ENCODE measurements at places on chromosomes 16 and 17.

DNA sequence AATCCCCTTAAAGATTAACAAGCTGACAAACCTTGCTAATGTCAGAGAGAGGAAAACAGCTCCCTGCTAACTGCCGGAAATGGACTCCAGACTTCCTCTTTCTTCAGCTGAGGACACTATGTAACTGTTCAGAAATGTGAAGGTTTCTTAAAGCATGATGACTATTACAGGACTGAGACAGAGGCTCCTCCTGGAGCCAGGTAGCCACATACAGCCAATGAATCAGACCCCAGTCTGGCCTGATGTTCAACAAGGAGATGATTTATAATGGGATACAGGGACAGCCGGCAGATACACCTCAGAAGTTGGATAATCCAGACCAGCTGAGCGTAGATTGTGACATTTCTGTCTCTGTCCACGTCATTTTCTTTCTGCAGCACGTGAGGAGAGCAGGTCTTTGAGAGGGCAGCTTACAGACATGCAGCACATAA lies 216.2 kb downstream of the HS3ST3A1 start:
- DNase-seq: no peak

DNA sequence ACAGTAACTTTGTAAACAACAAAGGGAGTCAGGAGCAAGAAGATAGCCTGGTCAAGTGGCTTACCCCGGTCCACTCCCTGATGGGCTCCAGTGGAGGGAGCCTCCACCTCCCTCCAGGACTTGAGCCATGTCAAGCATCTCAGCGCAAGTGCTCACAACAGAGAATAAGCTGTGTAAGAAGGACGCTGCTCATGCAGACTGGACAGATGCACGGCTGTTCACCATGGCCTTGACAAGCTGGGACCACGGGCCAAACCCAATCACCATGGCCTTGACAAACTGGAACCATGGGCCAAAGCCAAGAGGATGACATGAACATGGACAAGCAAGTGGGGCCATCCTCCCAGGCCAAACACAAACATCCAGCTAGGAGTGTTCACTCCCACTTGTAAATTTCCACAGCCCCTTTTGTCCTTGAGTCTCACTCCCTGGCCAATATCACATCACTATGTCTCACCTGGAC lies 3.4 kb upstream of the PITPNM3 start:
- no peak for DNase-seq

- no peak for DNase-seq
Observed at GRCh38 chr16:28569021-28569420, 15.3 kb downstream of the SGF29 start.

DNA sequence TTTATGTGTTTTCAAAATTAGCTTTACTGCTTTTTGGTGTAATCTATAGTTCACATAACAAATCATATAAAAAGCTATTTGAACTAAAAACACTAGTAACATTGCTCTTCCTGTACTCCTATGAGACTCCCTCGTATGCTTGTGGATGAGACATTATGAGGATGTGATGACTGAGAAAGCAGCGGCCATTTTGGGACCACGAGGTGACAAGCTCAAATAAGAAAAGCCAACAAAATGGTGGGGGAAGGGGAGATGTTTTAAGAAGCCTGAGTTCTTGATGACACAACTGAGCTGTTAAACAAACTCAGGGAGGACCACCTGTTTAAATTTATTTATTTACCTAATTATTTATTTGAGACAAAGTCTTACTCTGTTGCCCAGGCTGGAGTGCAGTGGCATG lies 4.5 kb downstream of the CCL18 start:
- DNase-seq: no peak

GRCh38 chr17:80482555-80483308 lies 6.3 kb upstream of the NPTX1 start:
- no peak for DNase-seq

GRCh38 chr17:56665864-56666263 lies 72.4 kb downstream of the NOG start:
- DNase-seq: no peak

DNA sequence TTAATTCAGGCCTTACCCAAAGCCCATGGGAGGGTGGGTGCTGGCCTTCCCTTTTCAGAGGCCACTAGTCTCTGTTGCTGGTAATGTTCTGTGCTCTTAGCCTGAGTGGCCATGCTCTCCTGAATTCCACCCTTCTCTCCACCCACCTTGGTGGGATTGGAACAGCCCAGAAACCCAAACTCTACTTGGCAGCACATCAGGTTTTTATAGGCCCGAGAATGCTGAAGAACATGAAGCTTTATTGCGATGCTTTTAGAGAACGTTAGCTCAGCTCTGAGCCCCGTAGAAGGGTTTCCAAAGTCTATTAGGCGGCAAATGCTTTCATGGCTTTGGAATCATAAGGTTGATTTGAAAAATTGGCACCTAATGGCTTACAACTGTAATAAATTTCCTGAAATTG lies 209.3 kb downstream of the MSI2 start:
- DNase-seq: no peak

DNA sequence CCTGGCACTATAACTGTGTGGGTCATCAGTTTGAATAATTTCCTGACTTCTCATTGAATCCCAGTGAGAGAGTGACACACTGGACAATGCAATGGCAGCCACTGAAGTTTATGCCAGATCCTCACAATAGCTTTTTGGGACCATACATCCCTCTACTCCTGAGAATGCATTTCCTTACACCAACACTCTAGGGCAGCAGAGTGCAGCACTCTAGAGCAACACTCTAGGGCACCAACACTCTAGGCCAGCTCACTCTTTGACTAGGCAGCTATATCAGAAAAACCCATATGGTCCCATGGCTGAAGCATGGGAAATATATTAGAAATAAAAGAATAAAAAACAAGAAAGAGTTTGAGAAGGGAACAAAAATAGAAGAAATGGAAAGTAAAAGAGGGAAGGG lies 309.2 kb downstream of the MAP2K6 start:
- DNase-seq: no peak

DNA sequence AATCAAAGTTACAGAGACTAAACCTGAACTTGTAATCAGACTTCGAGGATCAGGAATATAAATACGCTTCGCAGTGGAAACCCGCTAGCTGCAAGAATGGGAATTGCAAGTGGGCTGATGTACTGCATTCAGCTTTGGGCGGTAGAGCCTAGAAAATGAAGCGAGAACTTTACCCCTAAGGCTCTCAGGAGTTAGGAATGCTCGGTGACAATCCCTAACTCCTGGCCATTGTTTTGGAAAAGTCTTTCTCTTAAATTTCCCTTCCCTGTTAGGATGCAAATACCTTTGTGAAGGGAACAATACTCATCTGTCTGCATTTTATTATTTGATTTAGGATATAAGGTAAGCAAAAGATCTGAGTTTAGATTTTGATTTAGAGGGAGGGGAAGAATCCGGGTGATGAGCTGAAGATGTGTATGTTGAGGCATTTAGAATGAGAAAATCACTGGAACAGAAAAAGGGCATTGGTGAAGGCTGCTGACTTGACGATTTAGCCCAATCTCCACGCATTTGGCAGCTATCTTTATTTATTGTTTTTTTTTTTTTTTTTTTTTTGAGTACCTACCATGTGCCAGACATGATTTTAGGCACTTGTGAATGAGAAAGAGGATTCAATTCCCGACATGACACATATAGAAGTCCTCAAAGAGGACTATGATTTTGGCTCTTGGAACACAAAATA lies 2.2 kb upstream of the TOX3 start:
- DNase-seq: no peak

GRCh38 chr17:82878527-82878926 lies 38.7 kb upstream of the ZNF750 start:
- no peak for DNase-seq

DNA sequence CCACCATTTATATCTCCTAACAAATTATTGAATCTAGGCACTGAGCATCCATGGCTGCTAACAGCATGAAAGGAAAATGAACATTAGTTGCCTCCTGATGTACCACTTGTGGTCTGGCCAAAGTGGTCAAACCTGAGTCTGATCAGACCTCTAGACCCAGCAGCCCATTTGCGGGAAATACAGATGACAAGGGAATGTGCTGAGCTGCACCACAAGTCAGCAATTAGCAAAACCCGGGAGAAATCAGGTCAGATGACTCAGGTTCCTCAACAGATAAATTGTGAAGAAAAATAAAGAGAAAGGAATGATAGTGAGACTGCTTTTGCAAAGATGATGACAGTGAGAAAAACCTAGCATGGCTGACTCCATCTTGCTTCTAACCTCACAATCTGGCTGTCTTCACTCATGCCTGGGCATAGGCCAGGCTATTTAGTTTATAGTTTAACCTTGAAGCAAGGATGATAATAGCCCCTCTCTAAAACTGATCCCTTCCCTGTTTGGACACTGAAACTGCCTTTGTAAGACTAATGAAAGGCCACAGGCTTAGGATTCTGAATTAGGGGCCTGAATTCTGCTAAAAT lies 142.7 kb upstream of the ASIC2 start:
- no peak for DNase-seq

GRCh38 chr16:47528431-47528830 lies 67.3 kb downstream of the PHKB start:
- no peak for DNase-seq

DNA sequence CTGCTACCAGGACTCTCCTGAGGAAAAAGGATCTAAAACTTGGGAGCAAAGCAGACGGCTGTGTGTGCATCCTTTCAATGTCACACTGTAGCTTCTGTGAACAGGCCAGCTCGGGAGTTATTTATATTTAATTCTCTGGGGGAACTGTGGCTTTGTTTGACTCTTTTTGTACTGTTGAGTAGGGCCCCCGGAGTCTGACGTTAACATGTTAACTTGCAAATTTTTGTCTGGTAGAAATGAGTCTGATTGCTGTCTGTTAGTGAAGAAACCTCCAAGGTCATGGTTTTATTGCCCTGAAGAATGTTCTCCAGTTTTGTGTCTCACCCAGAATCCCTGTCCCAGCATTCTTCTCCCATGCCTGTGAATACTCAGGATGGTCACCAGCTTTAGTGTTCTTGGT lies 14.2 kb upstream of the KCNG4 start:
- no peak for DNase-seq

DNA sequence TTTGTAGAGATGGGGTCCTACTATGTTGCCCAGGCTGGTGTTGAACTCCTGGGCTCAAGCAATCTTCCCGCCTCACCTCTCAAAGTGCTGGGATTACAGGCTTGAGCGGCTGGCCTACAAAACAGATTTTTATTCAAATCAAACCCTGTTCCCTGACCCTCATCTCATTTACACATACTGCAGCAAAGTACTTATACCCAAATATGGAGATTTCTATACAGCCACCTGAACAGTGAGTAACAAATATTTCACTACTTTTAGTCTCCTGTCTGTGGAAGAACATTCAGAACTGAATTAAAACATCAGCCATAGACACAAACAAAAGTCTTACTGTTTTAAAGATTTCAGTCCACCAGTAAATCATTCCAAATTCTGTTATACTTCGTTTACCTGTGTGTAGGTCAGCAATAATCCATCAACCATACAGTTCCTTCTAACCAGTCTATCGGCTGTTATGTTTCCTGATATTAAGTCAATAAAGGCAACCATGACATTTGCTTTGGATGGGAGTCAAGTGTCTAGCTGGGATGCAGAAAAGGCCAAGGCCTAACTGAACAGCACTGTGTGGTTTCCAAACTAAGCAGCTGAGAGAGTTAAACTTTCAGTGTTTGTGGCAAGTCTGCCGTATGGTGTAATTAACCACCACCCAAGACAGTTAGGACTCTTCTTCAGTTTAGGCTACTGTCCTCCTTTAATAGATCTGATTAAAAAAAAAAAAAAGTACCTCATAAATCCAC lies 22.3 kb downstream of the ERN1 start:
- no peak for DNase-seq

DNA sequence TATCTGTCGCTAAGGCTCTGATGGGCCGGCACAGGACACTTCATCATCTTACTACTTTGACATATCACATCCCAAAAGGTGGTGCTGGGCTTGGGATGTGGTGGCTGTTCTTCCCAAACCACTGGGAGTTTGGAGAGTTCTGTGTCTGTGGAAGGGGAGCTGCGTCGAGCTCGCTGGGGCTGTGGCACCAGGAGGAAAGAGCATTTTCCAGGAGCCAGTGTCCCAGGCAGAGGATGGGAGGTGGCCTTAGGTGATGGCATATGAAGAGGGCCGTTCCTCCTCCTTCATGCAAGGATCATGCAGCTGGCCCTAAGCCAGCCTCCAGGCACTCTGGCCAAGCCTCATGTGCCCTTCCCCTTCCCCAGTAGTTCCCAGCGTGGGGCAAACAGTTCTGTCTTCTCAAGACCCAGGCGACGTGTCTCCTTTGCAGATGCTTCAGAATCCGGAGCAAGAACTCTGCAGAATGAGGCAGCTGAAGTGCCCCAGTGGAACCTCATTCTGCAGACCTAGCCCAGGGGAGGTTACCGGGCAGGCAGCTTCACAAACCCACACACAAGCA lies 89.4 kb upstream of the TNRC6C start:
- DNase-seq: no peak

DNA sequence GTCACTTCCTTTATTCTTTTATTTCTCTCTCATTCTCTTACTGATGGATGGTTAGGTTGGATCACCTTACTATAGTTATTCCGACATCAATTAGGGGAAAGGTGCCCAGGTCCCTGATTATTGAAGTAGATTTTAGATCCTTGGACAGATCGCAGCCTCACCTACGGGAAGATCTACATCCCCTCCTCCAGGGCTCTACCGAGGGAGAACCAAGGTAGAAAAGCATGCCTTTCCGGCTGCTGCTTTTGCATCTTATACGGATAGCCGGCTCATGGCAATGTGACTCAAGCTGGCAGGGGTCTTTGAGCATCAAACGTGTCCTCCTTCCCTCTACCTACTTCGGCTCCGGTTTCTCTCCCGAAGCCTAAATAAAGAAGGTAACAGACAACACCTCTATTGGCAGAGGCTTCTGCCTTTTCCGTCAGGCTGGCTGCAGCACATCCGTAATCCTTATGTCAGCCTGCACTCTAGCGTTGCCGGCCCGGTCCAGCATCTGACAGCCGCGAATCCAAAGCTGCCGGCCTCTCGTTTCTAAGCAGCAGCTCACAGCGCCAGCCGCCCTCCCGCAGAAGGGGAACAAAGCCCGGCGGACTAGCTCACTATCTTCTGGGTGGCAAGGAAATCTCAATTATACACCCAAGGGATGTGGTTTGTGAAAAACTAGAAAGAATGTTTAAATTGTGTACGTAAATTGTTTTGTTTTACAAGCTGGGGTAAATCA lies 46.9 kb downstream of the IRX6 start:
- DNase-seq: no peak

- no peak for DNase-seq
Observed at GRCh38 chr16:77617553-77617952, 104.8 kb upstream of the NUDT7 start.

GRCh38 chr17:6021011-6021400 lies 49.2 kb upstream of the WSCD1 start:
- DNase-seq: no peak

DNA sequence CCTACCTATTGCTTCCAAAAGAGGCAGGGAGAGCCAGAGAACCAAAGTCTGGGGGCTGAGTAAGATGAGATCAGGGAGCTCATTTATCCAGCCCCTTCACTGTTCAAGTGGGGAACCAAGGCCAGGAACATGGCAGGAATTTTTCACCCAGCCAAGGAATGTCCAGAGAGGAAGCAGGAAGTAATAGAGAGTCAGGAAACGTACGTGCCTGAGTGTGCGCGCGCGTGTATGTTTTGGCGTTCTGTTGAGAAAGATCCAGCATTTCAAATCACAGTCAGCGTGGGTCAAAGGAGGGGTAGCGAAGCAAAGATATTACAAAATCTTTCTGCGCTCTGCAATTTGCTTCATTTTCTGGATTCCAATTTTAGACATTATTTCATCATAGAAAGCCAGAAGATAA lies 41.9 kb upstream of the WSCD1 start:
- DNase-seq: no peak
